NCI-H2081 (cell line): ENCODE measurements at places on chromosomes 2 and 18.

DNA sequence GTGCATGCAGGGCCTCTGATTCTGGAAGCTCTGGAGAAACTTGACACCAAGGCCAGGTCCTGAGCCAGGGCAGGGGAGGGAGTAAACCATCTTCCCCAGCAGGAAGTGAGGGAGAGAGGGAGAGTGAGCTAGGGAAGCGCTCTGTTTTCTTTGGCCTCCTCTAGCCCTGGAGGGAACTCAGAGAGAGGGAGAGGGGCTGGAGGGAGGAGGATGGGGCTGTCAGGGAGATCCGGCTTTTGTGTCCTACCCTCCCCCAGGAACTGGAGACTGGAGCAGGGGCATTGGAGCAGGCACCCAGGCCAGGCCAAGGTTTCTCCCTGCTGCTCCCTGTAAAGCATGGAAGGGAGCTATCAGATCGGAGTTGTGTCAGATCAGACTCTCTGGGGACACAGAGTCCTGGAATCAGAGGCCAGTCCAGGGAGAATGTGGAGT lies 22.7 kb upstream of the PKDCC start:
- no peak for DNase-seq

DNA sequence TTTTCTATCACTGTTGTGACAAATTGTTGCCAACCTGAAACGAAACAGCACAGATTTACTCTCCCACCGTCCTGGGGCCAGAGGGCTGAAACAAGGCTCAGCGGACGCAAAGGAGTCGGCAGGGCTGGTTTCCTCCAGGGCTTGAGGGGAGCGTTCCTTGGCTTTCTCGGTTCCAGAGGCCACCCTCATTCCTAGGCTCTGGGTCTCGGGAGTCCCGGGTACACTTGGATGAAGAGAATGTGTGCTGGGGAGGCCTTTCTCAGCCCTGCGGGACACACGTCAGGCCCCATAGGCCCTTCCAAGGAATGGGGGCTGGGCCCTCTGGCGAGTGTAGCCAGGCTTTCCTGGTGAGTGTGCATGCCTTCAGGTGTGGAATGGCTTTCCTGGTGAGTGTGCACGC lies 287.3 kb upstream of the HS6ST1 start:
- DNase-seq: no peak

- no peak for DNase-seq
Observed at GRCh38 chr2:78778756-78779510, 246.6 kb upstream of the REG3G start.

GRCh38 chr2:47301277-47301618 lies 101.7 kb upstream of the MSH2 start:
- DNase-seq: no peak

- peak; percentile 58 for DNase-seq
Observed at GRCh38 chr2:50344509-50345106, 687.3 kb downstream of the NRXN1 start.

- no peak for DNase-seq
Observed at GRCh38 chr18:3495691-3496430, 45.9 kb downstream of the TGIF1 start.

DNA sequence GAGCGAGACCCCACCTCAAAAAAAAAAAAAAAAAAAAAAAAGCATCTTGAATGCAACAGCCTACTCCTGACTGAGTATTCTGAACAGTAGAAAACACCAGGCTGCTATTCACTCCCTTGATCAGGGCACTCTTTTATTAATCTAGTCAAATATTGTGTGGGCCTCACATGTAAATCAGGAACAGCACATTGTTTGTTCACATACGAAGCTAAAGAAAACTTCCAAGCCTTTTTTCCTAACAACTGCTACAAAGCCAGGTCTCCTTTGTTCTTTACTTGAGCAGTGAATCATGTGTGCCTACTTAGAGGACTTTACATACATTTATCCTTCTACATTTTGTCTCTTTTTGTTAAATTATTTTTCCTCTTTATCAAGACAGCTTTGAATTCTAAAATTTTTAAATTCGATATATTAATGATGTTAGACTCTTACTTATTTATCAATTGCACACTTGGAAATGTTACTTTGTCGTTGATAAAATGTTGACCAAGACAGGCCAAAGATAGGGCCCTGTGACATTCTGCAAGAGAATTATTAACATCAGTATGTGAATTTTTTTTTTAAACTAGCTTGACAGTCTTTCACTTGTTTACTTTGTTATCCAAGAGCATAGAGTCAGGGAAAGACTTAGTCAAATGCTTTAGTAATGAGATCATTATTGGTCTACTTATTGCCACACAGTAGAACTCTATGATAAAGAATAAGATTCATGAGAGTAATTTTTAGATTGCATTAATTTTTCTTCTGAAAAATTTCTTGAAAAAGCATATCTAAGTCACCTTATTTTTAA lies 13.2 kb downstream of the SPATS2L start:
- no peak for DNase-seq

GRCh38 chr18:12405066-12405465 lies 2.7 kb upstream of the PRELID3A start:
- DNase-seq: no peak

GRCh38 chr2:170554278-170554955 lies 160.7 kb upstream of the SP5 start:
- no peak for DNase-seq

GRCh38 chr2:219648176-219648575 lies 20.7 kb downstream of the SLC4A3 start:
- DNase-seq: no peak

GRCh38 chr18:24677011-24677410 lies 216.6 kb downstream of the HRH4 start:
- no peak for DNase-seq

- no peak for DNase-seq
Observed at GRCh38 chr2:223155956-223156355, 104.0 kb downstream of the KCNE4 start.

DNA sequence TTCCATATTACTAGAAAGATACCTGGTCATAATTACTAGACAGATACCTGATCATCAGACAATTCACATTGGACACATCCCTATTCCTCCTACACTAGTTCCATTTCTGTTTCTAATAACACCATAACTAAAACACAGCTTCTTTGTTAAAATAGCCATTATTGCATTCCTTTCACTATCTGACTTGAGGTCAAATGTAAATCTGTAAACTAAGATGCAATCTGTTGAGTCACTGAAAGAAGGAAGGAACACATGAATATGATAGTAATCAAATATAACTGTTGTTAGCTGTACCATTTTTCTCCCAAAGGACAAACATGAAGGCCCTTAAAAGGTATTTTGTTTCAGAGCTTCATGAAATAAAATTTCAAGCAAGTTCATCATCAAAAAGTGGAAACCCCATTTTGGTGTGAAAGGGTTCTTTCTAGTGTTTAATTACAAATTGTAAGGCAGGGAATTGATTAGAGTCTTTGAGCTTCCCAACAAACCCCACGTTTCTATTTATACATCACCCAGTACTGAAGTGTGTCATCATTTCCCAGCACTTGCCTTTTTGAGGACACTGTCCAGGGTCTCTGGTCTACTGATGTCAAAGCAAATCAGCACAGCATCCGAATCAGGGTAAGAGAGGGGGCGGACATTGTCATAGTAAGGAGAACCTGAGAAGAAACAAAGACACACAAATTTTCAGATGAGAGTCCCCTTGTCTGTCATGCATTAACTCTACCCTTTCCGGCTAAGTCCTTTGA lies 13.0 kb downstream of the RND3 start:
- DNase-seq: no peak

DNA sequence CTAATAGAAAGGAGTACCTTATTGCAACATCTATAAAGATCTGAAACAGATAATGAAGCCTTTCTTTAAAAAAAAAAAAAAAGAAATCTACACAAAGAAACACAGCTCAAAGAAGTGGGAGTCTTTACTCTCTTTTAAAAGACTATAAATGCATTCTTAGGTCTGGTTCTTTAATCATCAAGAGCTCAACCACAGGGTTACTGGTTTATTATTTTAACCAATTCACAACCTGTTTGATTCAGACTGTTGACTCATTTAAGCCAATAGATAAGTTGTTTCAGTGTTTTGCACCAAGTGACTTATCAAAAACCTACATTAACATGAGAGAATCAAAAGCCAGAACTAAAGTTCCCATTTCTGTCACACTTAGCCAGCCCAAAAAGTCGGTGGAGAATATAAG lies 93.1 kb downstream of the TCF4 start:
- no peak for DNase-seq

DNA sequence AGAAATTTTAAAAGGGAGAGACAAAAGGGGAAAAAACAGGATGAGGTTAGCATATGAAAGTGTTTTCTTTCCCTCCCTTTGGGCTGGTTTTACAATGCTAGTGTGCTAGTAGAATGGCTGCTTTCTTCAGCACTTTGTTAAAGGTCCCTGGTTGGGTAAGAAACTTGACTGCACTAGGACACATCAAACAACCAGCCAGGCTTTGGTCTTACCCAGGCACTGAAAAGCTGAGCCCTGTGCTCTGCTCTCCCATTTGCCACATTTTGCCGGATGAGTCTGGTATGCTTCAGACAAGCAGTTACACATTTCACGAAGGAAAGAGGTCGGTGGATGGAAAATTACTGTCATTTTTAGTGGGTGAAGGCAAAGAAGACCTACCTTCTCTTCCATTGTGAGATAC lies 242.0 kb downstream of the DPP10 start:
- DNase-seq: no peak

DNA sequence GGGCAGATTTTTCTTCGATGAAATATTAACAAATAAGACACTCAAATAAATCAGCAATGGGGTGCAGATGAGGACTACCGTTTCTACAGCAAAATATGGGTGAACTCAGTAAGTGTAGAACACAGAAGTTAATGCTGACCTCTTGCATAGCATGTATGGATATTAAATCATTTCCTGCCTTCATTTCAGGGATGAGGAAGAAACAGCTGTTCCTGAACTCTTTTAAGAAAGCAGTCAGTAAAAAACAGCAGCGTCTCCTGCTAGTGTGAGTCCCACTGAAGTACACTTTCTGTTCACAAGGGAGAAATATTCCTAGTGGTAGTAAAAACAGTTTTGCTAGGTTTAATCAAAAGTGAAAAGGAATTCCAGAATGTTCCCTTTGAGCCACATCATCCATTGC lies 379.0 kb downstream of the ZEB2 start:
- DNase-seq: no peak

DNA sequence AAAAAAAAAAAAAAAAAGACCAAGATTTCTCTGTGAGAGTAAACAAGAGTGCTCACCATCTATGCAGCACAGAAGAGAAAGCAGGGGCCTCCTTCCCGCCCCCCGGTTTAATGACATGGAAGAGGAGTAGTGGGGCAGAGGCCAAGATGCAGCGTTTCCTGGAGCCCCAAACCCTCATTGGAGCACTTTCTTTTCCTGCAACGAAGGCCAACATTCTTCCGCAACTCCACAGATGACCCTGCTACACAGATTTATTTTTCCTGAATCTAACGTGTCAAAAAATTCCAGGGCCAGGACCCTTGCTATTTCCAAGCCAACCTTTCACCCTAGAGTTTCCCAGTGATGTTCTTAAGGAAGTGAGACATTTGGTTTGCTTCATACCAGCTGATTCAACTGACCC lies 189.6 kb downstream of the MIB1 start:
- no peak for DNase-seq

DNA sequence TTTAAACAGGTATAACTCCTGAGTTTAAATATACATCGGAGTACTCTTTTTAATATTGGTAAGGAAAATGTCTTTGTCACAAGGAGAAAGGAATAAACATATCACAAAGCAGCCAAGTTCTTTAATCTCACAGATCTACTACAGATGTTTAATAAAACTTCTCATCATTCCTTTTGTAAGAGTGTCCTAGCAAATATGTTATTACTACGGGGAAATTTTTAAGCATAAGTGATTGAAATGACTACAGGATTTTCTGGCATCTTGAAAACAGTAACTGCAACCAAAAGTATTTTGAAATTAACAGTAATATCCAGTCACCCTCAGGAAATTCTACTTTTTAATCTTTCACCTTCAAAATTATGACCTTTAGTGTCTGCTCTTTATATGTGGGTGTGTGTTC lies 403.1 kb downstream of the IRS1 start:
- DNase-seq: no peak

DNA sequence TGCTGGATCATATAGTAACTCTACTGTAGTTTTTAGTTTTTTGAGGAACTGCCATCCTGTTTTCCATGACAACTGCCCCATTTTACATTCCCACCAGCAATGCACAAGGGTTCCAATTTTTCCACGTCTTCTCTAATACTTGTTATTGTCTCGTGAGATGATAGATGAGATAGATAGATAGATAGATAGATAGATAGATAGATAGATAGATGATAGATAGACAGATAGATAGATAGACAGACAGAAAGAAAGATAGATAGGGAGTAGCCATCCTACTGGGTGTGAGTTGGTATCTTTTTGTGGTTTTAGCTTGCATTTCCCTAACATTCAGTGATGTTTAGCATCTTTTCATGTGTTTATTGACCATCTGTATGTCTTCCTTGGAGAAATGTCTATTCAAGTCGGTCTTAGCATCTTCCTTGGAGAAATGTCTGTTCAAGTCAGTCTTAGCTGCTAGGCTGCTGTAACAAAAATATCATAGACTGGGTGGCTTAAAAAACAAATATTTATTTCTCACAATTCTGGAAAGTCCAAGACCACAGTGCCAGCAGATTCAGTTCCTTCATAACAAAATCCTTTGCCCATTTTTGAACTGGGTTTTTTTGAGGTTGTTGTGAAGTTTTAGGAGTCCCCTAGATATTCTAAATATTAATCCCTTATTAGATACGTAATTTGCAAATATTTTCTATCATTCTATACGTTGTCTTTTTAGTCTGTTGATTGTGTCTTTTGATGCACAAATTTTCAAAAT lies 98.5 kb downstream of the BIN1 start:
- no peak for DNase-seq

DNA sequence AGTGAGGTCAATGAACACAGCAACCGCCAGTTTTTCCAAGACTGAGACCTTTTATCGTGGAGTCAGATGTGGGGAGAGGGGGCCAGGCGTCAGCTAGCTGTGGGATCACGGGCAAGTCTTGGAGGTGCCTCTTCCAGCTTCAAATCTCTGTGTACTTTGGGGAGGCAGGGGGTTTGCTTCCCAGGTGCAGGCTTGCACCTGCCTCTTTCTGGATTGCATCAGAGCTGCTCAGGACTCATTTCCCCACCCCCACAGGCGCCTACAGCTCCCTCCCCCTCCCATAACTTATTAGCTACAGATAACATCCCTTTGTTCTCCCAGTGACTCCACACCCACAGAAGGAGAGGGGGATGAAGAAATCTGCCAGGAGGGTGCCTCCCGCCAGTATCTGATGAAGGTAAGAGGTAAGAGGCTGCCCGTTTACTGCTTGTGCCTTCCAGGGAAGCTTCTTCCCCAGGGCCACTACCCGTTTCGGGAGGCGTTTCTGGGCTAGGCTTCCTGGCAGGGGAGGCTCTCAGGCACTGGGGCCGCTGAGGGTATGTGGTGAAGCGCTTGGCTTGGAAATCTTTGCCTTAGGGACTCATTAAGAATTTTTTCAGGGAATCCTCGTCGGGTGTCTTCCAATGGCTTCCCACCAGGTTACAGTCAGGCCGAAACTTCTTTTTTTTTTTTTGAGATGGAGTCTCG lies 18.8 kb upstream of the MRPL33 start:
- no peak for DNase-seq

GRCh38 chr18:63975628-63976027 lies 5.7 kb downstream of the SERPINB8 start:
- no peak for DNase-seq

DNA sequence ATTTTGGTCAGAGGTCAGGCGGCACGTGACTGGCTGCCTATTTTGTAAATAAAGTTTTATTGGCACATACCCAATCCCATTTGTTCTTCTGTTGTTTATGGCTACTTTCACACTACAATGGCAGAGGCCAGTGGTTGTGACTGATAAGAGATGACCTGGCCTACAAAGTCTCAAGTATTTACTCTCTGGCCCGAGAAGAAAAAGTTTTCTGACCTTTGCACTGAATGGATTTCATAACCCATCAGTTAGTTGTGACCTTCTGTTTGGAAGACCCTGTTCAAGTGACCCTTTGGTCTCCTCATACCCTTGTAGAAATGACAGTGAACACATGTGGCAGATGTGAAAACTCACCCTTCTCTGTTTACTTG lies 121.4 kb upstream of the MGAT5 start:
- DNase-seq: no peak
